ENCODE measurements at places on chromosomes 13 and 19.
A peak's percentile ranks its signal among the peaks of the same experiment; 100 is the strongest.

DNA sequence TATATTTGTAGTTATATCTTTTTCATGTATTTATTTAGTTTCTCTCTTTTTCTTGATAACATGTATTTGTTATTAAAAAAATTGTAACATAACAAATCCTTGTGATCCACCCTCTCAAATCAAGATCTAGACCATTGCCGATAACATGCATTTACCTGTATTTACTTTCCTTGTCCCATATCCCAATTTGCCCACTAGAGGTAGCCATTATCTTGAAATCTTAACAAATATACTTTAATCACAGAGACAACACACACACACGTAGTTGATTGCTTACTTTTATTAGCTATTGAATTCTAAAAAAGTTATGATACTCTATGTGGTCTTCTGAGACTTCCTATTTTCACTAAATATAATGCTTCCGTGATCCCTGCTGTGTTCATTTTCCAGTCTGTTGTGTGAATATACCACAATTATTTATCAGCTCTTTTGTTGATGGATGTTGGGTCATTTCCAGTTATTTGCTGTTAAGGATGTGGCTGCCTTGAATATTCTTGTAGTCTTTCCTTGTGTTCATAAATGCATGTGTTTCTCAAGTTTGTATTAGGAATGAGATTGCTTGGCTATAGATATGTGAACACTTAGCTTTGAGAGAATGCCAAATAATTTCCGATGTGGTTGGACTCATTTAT, 31.3 kb upstream of the ZMYM2 start:
- DNase-seq: peak; percentile 15

GRCh38 chr19:30393046-30393445, 20.9 kb downstream of the ZNF536 start:
- no peak for DNase-seq

- peak; percentile 64 for DNase-seq
Observed at GRCh38 chr19:4803736-4804695, 12.5 kb downstream of the FEM1A start.

- DNase-seq: peak; percentile 88
Observed at GRCh38 chr19:4390017-4390566, 10.3 kb downstream of the SH3GL1 start.

GRCh38 chr19:55206664-55207500, 2.4 kb downstream of the PTPRH start:
- DNase-seq: peak; percentile 51

DNA sequence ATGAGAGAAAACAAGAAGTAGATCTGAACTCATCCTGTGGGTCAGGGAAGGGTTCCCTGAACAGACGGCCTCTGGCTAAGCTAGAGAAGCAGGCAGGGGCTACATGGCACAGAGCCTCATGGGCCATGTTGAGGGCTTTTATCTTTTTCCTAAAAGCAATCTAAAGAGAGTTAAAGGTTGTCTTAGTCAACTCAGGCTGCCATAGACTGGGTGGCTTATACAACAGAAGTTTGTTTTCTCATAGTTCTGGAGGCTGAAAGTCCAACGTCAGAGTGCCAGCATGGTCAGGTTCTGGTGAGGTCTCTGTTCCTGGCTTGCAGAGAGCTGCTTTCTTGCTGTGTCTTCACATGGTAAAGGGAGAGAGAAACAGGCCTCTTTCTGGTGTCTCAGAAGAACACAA, 2.9 kb upstream of the MBNL2 start:
- no peak for DNase-seq

Measured in lung (tissue), 17 donors.